ENCODE measurements at places on chromosomes 7 and 10.

DNA sequence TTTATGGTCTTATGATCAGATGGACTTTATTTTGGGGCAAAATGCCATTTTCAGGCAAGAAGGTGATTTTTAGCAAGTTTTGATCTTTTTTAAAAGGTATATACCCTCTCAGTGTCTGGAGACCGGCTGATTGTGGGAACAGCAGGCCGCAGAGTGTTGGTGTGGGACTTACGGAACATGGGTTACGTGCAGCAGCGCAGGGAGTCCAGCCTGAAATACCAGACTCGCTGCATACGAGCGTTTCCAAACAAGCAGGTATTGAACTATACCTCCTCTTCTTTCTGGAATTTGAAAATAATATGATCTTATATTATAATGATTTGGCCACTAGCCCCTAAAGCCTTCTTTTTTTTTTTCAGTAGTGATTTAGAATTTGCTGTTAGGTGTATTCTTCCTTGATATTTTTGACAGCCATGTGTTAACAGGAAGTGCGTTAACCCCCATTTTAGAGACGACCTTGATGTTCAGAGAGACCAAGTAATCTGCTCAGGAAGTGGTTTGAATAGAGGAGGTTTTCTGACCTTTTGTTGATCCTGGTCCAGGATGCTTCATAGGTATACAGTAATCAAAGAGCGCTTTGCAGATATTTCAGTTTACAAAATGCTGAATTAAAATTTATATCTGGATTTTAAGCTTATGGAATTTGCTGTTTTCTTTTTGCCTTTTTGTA is 6.2 kb downstream of the BUB3 start:
- peak; percentile 66 for DNase-seq

- DNase-seq, result no peak
Measured at GRCh38 chr7:23235813-23236221, 10.8 kb upstream of the GPNMB start.

DNA sequence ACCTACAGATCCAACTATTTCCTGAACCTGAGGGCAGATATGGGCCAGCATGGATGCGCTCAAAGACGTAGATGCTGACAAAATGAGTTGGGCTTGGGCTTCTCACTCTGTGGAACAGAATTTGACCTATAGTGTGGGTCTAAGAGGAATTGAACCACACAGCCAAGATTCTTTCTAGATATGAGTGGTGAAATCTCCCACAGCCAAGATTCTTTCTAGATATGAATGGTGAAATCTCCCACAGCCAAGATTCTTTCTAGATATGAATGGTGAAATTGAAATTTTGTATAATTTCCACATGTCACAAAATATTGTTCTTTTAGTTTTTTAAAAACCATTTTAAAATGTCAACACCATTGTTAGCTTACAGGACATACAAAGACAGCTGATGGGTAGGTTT is 215.4 kb upstream of the LRGUK start:
- peak; percentile 65 for DNase-seq

GRCh38 chr7:134140889-134141867 is 14.0 kb downstream of the LRGUK start:
- DNase-seq, result peak; percentile 63

DNA sequence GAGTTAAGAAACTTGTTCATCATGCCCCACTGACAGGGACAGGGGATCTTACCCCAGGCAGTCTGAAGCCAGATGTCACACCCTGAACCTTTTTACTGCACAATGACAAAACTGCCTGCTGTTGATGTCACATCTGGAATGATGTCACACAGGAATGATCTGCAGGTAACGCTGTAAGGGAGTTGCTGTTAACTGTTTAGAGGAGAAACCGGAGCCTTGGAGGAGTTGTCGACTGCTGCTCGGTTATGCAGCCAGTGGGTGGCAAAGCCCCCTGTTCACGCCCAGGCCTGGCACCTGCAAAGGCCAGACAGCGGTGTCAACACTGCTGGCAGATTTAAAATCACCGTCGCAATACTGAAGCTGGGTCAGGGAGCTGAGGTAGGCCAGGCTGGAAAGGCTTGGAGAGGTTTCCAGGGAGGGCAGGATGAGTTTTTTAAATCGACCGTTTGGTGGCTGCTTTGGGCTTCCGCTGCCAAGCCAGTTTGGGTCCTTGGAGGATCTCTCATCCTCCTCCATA is 10.0 kb upstream of the SLIT1 start:
- no peak for DNase-seq

DNA sequence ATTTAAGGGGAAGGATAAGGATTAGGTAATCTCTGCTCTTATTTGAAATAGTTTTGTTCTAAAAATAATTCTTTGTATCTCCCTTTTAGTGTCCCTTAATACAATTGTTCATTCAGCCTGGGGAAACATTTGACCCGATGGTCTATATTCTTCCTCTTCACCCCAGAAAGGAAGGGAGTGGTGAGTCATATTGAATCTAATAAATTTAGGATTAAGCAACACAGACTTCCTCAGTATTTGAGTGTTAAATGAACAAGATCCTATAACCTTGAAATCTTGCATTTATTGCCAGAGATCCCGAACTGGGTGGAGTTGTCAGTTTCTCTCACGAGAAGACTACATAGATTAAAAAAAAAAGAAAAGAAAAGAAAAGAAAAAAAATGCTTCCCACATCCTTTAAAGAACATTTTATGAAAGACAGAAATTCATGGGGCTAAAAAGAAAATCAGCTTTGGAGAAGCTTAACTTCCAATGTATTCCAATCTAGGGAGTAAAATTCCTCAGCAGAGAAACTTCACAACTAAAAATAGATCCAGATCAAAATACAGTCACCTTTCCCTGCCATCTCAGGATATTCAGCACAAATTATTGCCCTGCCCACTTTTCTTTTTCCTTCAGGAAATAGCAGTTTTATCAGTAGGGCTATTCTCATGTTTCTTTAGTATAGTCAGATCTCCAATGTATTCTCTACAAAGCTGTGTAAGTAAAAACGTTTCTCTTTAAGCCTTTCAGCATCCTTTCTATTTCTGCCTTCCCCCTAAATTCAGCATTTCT is 82.2 kb downstream of the SEMA3D start:
- DNase-seq, result no peak

- no peak for DNase-seq
Measured at GRCh38 chr7:38351601-38352000, 78.2 kb upstream of the TARP start.

- DNase-seq, result no peak
Measured at GRCh38 chr7:81264116-81264515, 345.3 kb upstream of the SEMA3C start.

DNA sequence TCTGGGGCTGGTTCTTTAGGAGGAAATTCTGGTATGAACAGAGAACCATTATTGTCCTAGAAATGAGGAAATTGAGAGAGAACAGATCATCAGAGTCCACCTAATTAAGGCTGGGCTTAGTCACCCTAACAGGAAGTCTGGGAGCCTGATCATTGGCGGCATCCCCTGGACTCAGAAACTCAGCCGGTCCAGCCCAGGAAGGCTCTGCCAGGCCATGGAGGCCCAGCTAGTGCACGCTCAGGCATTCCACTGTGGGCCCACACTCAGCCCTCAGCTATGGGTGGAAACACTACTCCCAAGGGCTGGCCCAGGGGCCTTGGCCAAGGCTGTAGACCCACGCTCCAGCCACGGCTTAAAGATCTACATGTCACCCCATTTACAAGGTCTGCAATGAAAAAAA is 109.2 kb downstream of the PTPN20 start:
- no peak for DNase-seq

GRCh38 chr10:69715156-69715898 is 85.3 kb downstream of the FAM241B start:
- DNase-seq, result no peak

- DNase-seq, result peak; percentile 55
Measured at GRCh38 chr10:101693651-101693977, 1.4 kb downstream of the FBXW4 start.

- DNase-seq, result no peak
Measured at GRCh38 chr7:12402365-12402725, 1.3 kb downstream of the VWDE start.

- DNase-seq, result no peak
Measured at GRCh38 chr10:101769541-101770180, 6.3 kb downstream of the FGF8 start.

- DNase-seq, result no peak
Measured at GRCh38 chr10:110109511-110109910, 97.9 kb upstream of the MXI1 start.

GRCh38 chr10:97066877-97067555 is 118.7 kb downstream of the SLIT1 start:
- no peak for DNase-seq

DNA sequence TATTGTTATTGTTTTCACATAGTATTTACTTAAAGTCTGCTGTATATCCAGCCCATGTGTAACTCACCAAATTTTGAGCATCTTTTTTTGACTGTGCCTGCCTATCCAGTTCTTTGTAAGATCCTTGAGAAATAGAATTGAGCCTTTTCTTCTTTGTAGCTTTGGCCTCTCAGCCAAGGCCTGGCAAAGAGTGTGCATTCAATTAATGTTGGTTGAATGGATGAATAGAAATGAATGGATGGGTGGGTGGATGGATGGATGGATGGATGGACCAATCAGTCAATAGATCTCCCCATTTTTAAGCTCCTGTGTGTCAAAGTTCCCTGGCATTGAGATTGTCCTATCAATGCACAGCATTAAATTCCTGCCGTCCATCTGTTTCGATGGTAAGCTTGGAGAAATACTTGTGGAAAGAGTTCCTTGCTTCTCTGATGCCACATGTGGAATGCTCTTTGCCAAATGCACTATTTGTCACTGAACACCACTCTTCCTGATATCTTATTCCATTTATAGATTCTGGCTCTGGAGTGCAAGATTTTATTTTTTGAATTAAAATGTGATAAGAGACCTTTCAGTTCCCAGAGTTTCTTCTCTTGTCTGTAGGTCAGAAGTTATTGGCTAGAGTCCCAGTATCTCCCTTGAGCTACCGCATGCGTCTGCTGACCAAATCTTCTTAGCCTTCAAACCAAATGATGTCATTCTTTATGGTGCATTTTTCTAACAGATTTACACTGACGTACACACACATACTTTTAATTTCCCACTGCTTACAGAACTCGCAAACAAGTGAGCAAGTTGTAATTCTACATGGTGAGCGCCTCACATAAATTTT is 20.7 kb upstream of the ADRB1 start:
- DNase-seq, result no peak

GRCh38 chr10:18226336-18226735 is 86.1 kb downstream of the CACNB2 start:
- no peak for DNase-seq

- DNase-seq, result peak; percentile 47
Measured at GRCh38 chr7:25802473-25802872, 349.5 kb upstream of the NFE2L3 start.

DNA sequence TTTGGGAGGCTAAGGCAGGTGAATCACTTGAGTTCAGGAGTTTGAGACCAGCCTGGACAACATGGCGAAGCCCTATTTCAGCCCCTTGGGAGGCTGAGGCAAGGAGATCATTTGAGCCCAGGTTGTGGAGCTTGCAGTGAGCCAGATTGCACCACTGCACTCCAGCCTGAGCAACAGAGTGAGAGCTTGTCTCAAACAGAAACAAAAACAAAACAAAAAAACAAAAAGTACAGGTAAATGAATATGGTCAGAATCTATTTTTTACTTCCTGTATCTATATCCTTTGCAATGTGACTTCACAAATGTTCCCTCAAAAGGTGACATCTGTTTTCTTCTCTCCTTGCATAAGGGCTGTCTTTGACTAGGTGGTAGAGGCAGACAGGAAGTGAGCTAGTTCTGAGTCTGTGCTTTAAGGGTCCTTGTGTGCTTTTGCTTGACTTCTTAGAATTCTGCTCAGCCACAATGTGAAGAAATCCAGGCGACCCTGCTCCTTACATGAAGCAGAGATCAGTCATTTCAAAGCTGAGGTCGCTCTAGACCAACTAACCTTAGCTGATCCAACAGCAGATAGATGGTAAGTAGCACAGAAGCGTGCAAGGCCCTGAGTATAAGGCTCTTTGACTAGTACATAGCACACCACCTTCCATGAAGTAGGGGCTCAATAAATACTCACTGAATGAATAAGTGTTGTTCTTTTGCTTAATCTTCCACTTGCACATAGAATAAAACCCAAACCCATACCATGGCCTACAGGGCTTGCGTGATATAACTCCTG is 423.2 kb upstream of the PCDH15 start:
- no peak for DNase-seq

- peak; percentile 10 for DNase-seq
Measured at GRCh38 chr10:74754381-74754821, 72.0 kb upstream of the KAT6B start.

- peak; percentile 32 for DNase-seq
Measured at GRCh38 chr10:7410301-7410861, 453 bp downstream of the SFMBT2 start.

DNA sequence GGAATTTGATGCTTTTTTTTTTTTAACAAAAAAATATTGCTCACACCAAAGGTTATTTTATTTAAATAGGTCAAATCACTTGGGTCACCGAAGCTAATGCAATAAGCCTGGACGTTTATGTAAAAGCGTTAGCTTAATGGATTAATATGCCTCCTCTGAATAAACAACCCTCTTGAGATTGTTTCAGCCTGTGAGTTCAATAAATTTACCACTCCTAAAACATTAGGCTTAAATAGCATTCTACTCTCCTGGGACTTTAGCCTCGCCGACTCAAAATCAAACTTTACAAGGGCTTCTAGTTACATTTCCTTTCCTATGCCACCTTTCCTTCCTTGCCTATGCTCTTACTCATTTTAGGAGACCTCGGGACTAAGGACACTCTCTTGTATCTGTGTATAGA is 79.3 kb downstream of the DNAJB9 start:
- DNase-seq, result no peak

DNA sequence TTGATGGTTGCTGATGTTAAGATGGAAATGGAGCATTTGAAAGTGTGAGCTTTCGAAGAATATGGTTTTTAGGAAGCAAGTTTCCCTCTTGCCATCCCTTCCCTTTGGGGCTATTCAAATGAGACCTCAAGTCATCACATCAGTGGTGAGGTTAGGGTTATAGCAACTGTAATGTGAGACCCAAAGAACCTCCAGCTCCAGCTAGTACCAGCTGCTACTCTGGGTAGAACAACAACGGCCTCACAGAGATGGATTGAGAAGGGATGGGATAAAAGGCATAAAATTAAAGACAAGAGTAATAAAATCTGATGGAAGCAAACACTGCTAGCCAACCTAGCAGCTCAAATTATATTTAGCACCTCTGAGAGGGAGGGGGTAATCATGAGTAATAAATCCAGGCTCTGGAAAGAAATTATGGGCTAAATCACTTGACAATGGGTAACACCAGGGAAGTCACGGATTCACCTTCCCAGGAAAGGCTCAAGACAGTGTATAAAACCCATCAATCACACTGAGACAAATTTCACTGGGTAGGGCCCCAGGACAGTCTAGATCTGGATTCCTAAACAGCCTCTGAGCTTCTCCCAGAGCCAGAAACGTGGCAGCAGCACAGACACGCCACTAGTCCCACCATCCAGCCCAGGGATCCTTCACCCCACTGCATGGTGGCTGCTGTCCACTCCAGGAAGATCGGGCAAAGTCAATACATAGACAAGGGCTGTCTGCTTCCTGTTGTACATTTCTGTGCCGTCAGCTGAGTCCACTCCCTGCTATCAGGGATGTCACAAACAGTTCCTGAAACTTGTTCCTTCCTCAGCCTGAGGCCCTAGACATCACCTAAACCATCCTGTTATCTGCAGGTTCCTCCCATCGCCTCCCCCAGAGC is 151.1 kb downstream of the GFRA1 start:
- no peak for DNase-seq
